HFFc6 (cell line): ENCODE measurements at places on chromosomes 4 and X. TPM values are rescaled to one million over a fixed set of nuclear protein-coding genes. Genes with fewer than 3 reads are reported as not detected.

The FAAH2 gene
- not detected in 3 replicates for total RNA-seq

The INTS6L gene
- 1.8 to 2.1 TPM (median 2.0 TPM) in 3 replicates for total RNA-seq

The UGT2B15 gene
- not detected in 3 replicates for total RNA-seq

The BST1 gene
- total RNA-seq: 3.2 to 5.1 TPM (median 3.7 TPM) in 3 replicates

The CDS1 gene
- 0.07 to 0.14 TPM in 2 of 3 replicates, not detected in the other for total RNA-seq

The PAGE5 gene
- total RNA-seq: 1.9 TPM in 1 of 3 replicates, not detected in the others

- peaks cover 25% of the 10 kb centered on the region for H3K4me1 ChIP-seq
- H3K27me3 ChIP-seq: peaks cover 6% of the 10 kb centered on the region
- H3K27ac ChIP-seq: peak overlapping the region; percentile 88
- H3K36me3 ChIP-seq: no peaks in the 10 kb centered on the region
- DNase-seq: peak; percentile 73
Observed at GRCh38 chrX:53456254-53456653, 22.1 kb upstream of the HSD17B10 start.

DNA sequence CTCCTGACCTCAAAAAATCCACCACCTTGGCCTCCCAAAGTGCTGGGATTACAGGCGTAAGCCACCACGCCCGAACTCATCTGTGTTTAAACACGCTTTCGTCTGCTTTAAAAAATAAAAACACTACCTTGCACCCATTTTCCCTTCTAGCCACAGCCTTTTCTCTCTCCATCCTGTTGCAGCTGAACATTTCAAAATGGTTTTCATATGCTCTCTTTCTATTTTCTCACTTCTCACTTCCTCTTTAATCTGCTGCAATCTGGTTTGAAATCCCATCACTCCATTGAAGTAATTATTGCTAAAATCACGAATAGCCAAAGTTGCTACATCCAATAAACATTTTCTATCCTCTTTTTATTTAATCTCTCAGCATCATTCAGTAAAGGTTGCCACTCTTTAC is 70.0 kb downstream of the DCHS2 start:
- H3K4me1 ChIP-seq: peaks cover 6% of the 10 kb centered on the region; the same call in 1 of the 2 replicates
- H3K27ac ChIP-seq: no peak overlapping the region
- DNase-seq: no peak
- H3K36me3 ChIP-seq: no peaks in the 10 kb centered on the region

DNA sequence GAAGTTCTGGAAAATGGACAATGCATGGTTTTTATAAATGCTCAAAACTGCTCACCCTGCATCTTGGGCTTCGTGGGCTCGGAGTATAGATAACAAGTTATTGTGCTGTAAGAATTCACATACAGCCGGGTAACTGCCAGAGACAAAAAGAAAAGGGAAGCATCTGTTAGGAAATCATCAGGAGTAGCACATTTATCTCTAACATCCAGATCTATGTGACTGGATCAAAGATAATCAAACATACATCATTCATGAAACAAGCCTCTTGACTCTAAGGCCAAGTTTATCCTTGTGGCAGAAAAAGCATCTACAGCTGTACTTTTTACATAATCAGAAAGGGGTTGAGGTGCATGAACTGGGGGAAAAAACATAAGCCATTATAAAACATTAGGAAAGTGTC is 264.2 kb downstream of the PPP3CA start:
- H3K27ac ChIP-seq: no peak overlapping the region
- peaks cover 10% of the 10 kb centered on the region for H3K36me3 ChIP-seq
- no peaks in the 10 kb centered on the region for H3K4me1 ChIP-seq
- peaks cover 1% of the 10 kb centered on the region for H3K27me3 ChIP-seq
- H3K4me3 ChIP-seq: no peak overlapping the region

DNA sequence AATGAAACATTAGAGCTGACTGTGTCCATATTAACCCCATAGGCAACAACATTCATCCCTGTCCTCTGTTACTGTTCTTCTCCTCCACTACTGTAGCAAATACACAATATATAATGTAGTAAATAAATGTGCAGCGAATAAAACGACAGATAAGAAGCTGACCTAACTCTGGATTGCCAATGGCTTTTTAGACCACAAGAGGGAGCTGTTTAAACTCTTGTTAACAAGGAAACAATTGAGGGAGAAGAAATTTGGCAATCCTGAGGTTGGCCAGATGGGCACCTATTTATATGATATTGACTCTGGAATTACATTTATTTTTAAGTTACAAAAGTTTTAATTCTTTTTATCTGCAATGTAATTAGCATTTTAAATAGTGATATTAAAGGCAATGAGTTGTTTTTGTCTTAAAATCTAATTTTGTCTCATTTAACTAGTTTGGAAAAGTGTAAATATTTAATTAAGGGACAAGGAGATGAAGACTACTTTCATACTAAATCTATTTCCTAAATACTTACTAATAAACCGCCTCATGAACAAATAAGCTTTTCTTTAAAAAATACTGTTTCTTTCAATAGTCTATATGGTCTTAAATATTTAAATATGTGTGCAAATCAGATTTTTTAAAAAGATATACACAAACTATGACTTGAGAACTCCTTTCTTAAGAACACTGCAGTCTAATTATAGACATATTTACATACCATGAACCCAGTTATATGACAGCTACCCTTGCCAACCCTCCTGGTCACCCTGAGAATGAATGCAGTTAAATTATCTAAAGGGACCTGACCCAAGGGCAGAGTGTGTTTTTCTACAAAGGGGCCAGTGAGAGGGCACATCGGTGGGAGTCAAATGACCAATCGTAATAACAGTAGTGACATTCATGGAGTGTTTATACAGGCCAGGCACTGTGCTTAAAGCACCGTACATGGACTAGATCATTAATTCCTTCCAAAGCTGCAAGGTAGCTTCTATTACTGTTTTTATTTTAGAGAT is 52.9 kb upstream of the HPF1 start:
- H3K4me3 ChIP-seq: peak overlapping the region; percentile 66
- peaks cover 8% of the 10 kb centered on the region; the same call in 1 of the 2 replicates for H3K4me1 ChIP-seq
- peak; percentile 76 for DNase-seq
- H3K27ac ChIP-seq: no peak overlapping the region

DNA sequence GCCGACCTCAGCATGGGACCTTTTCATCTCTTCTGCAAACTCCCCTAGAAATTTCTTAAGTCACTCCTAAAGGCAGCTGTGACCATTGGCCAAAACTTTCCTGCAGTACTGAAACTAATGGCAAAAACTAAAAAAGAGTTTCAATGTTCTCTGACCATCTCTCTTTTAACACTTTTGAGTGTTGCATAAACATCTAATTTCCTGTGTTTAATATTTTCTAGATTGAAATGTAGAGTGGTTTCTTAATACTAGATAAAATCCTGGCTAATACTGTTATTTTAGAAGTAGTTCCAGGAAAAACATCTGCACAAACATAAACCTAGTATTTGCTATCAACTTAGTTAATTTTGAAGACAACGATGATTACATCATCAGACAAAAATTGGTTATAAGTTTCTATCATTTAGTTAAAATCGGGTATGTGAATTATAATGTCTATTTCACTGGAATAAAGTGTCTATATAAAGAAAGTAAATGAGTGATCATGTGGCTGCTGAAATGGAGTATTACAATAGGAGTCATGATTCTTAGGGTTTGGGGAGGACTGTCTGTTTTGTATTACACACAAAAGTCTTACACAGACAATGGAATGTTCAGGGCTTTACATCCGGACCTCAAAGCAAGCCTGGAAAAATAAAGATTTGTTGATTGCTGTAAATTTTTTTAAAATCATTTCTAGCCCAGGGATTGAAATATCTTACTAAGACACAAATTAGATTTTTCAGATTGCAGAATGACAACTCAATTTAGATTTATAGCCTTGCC is 1323.4 kb downstream of the C4orf33 start:
- peaks cover 14% of the 10 kb centered on the region for H3K4me1 ChIP-seq
- H3K27me3 ChIP-seq: peaks cover 1% of the 10 kb centered on the region; the same call in 1 of the 2 replicates
- DNase-seq: no peak
- no peak overlapping the region for H3K4me3 ChIP-seq
- H3K36me3 ChIP-seq: no peaks in the 10 kb centered on the region
- H3K27ac ChIP-seq: no peak overlapping the region

DNA sequence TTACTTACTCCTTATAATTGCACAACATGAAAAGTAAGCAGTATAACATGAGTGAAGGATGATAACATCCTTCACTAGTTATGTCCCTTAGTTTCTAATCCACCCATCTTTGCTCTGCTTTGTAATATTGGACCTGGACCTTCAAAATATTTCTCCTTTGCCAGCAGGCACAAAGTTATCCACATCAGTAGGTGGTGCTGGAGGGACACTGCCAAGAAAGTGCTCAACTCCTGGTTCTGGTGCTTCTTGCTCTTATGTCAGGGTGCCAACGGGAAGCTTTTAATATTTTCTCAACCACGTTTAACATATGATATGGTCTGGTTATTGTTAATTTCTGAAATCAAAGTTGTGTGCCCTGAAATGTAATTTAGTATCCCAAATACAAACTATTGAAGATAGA is 49.1 kb downstream of the TMEM165 start:
- DNase-seq: peak; percentile 56
- H3K27ac ChIP-seq: peak overlapping the region; percentile 96; the same call in 1 of the 2 replicates
- H3K27me3 ChIP-seq: 0 out of 2 replicates have a peak, but pooled peaks cover 2% of the 10 kb centered on the region
- no peak overlapping the region for H3K4me3 ChIP-seq
- H3K4me1 ChIP-seq: peaks cover 52% of the 10 kb centered on the region
- peaks cover 38% of the 10 kb centered on the region for H3K36me3 ChIP-seq

- no peaks in the 10 kb centered on the region for H3K36me3 ChIP-seq
- no peaks in the 10 kb centered on the region; the same call in 1 of the 2 replicates for H3K27me3 ChIP-seq
- no peak overlapping the region for H3K4me3 ChIP-seq
Observed at GRCh38 chrX:74133156-74133796, 170.7 kb upstream of the ZCCHC13 start.

DNA sequence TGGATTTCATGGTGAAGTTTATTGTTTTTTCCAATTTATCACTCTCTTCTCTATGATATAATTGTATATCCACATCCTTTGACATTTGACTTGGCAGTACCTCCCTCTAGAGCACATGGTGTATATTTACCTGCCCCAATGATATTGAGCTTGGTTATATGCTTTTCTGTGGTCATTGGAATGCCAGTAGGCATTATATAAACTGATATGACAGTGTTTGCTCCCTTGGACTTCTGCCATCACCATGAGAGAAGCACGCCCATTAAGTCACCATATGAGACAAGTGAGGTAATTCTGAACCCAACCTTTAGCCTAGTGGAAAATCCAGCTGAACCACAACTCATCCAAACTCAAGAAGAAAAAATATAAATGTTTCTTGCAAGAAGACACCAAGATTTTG is 2761.5 kb downstream of the ARAP2 start:
- no peak overlapping the region for H3K27ac ChIP-seq
- no peaks in the 10 kb centered on the region for H3K27me3 ChIP-seq
- H3K36me3 ChIP-seq: no peaks in the 10 kb centered on the region
- H3K4me1 ChIP-seq: no peaks in the 10 kb centered on the region

DNA sequence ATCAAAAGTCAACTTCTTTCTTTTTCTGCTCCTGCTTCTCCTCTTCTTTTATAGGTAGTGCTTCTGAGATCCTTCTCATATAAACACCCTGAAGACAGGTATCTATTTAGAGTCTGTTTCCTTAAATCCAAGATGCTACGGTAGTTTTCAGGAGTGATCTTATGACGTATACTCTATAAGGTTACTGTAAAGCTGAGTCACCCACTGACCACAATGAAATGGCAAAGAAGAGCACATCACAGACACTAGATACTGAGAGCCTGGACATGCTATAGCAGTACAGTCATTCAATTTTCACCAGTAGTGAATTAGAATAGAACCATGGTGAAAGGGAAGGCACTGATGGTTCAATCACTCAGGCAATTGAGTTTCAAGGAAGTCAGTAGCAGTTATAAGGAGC is 412.5 kb downstream of the ADAM29 start:
- H3K4me3 ChIP-seq: no peak overlapping the region
- H3K36me3 ChIP-seq: 0 out of 2 replicates have a peak, but pooled peaks cover 5% of the 10 kb centered on the region
- no peaks in the 10 kb centered on the region; the same call in 1 of the 2 replicates for H3K27me3 ChIP-seq
- peak; percentile 25 for DNase-seq
- H3K27ac ChIP-seq: peak overlapping the region; percentile 59; the same call in 1 of the 2 replicates
